ENCODE measurements at places on chromosomes 4 and X.

- no peak for DNase-seq
These were observed 10.5 kb upstream of the DCHS2 start for GRCh38 chr4:154502111-154502510.

DNA sequence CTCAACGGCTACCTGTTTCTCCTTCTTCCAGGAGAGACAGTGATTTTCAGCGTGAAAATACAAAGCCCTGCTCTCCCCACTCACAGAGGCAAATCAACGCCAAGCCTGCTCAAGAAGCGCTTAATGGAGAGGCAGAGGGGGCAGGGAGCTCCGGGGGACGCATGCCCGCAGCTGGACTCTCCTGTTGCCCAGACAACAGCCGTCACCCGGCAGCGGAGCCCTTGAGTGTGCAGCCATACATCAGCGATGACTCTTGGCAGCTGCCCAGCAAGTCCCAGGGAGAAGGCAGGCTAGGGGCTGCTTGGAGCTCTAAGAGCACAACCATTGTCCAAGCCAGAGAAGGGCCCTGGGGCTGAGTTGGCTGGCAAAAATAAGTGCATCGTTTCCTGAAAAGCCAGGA lies 71.0 kb upstream of the AFAP1 start:
- no peak for DNase-seq

DNA sequence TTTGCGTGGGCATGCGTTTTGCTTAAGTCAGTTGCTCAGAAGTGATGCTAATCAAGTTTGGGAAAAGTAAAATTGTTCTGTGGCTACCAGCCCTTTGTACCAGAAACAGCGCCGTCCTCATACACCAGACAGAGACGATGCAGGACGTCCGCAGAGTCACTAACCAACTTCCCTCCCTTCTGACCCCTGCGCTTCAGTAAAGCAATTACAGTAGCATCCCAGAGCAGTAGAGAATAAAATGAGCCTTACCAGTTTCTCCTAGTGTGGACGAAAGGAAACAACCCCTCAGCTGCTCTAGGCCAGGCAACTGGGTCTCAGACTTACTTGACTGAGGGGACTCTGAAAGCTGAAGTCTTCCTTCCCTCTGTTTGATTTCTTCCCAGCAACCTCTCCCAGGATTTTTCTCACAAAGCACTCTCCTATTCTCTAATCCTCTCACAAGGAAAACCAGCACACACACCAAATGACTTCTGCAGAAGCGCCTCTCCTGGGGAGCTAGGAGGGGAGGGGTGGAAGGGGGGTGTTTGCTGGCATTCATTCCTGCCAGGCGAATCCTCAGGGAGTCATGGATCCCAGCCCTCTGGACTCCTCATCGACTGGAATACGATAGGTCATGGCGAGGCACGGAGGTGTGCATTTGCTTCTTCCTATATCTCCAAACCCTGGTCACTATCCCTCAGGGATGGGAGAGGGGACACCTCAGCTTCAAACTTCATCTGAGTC lies 56.0 kb upstream of the MID1 start:
- DNase-seq, result no peak

DNA sequence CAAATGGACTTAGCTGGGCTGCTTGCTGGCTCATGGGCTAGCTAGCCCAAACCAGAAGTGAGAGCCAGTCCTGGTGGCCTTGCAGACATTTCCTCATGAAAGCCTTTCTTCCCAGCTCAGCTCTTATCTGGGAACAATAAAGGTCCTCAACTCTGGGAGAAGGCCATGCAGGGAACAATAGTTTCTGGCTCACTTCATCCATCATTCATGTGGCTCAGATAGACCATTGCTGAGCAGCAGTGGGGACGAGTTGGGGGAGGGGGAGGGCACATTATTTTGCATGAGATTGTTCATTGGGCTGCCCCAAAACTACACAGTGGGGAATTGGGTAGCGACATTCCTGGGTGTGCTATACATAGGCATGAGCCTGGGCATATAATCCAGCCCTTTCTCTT lies 47.6 kb downstream of the NHSL2 start:
- no peak for DNase-seq

GRCh38 chr4:158236304-158237030 lies 26.2 kb downstream of the TMEM144 start:
- DNase-seq, result no peak

- no peak for DNase-seq
These were observed 50.3 kb downstream of the STK32B start for GRCh38 chr4:5101571-5101970.

- DNase-seq, result no peak
These were observed 87.6 kb downstream of the SORCS2 start for GRCh38 chr4:7279902-7280301.

DNA sequence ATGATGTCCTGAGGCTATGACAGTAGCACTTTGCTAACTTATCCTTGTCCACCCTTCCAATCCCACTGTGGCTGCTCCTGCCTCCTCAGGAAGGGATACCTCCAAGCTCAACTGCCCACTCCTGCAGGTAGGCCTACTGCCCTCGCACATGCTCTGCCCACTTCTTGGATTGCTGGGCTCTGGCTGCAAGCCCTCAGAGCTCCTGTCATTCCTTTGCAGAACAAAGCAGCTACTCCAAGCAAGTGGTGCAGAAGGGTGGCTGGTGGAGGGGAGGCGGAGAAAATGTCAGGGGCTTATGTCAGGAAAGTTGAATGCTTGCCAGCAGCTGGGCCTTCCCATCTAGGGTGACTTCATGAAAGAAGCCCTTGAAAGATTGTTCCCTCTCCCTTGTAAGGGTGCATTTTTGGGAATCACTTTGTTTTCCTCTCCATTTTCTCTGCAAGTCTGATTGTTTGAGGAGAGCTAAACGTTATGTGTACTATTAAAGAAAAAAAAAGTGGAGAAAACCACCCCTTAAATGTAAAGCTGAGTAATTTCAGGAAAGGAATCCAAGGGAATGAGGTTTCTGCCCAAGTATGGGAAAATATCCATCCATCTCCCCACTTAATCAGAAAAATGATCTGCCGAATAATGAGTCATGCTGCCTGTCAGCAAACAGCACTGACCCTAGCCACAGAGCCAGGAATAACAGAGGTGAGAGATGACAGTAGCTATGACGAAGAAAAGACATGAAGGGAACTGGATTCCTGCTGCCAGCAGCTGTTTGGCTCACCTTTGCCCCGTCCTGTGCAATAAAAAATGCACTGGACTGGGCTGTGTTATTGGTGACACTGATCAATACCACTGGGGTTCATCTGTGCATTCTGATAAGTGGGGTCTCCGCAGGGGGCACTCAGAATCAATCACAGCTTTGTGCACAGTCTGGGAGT lies 102.0 kb downstream of the RTL5 start:
- no peak for DNase-seq

GRCh38 chr4:12446256-12446655 lies 1017.6 kb upstream of the HS3ST1 start:
- DNase-seq, result no peak

- DNase-seq, result no peak
These were observed 109.6 kb downstream of the GUCY2F start for GRCh38 chrX:109372291-109372690.

DNA sequence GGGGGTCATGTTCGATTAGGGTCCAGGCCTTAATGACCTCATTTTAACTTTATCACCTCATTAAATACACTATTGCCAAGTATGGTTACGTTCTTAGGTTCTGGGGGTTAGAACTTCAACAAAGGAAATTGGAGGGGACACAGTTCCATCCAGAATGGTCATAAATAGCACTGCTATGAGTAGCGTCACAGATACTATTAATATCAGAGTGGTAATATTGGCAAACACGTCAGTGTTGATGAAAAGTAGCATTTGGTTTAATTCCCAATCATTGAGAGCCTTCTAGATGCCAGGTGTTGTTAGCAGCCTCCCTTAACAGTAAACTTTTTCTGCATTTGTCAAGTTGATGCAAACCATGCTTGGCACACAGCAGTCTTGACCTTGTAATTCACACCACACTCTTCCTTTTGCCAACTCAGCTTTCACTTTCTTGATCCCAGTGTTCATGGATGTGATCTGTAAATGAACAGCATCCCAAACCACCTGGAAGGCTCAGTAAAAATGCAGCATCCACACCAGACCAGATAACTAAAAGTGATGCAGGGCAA lies 912.5 kb upstream of the TENM3 start:
- DNase-seq, result no peak

DNA sequence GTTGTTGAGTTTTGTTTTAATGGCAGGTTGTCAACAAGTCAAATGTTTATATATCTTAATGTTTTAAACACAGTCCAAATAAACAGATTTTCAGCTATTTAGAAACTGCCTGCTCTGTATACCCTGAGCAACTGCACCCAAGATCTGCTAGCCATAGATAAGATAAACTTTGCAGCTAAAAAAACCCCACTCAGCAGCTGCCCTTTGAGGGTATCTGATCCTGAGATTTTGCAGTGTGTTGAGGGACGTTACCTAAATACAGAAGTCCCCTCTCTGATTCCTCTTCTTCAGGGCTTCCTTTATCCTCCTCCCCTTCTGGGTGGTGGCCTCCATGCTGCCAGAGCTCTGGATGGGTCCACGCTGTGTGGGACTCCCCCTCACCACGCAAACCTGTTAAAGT lies 11.0 kb upstream of the FGG start:
- DNase-seq, result no peak

DNA sequence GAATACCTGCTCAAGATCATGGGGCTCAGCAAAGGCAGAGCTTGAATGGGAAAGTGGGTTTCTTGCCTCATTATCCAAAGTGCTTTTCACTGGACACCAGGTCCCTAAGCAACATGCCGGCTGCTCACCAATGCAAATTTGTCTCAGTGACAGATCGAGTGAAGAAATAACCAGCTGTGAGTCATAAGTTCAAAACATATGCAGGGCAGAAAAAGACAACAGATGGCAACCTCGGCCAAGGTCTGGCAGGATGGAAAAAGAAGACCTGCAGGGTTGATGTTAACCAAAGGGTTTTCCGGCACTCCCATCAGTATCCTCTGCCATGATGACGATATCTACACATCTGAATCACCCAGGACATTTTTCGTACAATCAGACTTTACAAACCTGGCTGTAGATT lies 124.1 kb downstream of the AFAP1 start:
- DNase-seq, result no peak

GRCh38 chrX:3262901-3263300 lies 83.6 kb downstream of the MXRA5 start:
- no peak for DNase-seq
